Activated CD4-positive, alpha-beta T cell treated with anti-CD3 and anti-CD28 coated beads, Interleukin-10, Interleukin-2, amounts not matched to agents 100 ng/mL and 50 ng/mL, durations not matched to agents 16 hours and 8 hours (primary cell): ENCODE measurements at places on chromosomes 12 and 14.

GRCh38 chr14:36229262-36229661, 52.7 kb upstream of the PTCSC3 start:
- DNase-seq: no peak

GRCh38 chr12:3622021-3622821, 130.7 kb downstream of the CRACR2A start:
- DNase-seq: peak; percentile 73

DNA sequence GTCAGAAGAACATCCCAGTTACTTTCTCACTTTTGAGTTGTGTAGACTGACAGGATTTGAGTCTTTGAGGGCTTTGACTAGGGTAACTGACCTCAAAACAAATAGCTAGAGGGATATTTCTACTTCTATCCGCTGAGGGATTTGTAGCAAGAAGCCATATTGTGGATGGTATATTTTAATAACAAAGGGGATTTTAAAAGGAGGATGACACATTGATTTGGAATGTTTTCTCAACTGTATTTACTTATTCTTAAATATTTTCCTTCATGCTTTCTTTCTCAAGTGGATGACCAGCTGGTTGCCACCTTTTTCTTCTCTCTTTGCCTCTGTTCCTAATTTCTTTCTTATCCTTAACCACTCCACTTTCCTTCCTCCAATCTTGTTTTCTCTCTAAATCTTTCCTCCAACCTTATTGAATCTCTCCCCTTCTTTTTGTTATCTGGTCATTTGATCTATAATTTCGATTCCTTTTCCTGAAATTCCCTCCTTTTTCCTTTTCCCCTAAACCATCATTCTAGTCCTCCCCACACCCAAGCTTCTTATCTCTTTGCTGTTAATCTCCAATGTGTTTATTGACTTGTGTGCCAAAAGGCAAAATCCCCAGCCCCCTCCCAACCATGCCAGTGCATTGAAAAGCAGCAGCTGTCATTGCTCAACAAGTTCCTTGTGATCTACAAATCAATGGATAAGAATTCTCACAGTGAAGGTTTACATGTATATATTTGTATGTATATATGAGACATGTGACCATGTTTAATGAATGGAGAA, 411.6 kb downstream of the RAD51B start:
- no peak for DNase-seq

- peak; percentile 8 for DNase-seq
These were observed 1330.7 kb upstream of the TMEM132C start for GRCh38 chr12:126936181-126936851.

GRCh38 chr12:113961921-113962710, 4.0 kb downstream of the RBM19 start:
- DNase-seq: peak; percentile 90

GRCh38 chr14:31154956-31155355, 52.6 kb downstream of the HECTD1 start:
- DNase-seq: no peak

DNA sequence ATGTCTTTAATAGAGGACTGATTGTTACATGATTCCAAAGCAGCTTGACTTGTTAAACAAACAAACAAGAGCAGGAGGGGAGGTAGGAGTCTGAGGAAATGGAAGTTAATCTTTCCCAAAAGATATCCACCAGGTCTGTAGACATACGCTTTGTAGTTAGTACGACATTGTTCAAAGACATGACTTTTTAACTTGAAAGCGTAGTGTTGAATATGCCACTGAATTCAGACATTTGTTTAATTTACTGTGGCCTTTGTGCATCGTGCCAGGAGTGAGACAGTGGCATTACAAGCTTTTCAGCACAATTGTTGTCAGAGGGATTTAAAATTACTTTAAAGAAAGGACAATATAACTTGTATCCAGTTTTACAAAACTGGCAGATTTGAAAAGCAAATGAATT, 53.0 kb downstream of the SAV1 start:
- DNase-seq: no peak

DNA sequence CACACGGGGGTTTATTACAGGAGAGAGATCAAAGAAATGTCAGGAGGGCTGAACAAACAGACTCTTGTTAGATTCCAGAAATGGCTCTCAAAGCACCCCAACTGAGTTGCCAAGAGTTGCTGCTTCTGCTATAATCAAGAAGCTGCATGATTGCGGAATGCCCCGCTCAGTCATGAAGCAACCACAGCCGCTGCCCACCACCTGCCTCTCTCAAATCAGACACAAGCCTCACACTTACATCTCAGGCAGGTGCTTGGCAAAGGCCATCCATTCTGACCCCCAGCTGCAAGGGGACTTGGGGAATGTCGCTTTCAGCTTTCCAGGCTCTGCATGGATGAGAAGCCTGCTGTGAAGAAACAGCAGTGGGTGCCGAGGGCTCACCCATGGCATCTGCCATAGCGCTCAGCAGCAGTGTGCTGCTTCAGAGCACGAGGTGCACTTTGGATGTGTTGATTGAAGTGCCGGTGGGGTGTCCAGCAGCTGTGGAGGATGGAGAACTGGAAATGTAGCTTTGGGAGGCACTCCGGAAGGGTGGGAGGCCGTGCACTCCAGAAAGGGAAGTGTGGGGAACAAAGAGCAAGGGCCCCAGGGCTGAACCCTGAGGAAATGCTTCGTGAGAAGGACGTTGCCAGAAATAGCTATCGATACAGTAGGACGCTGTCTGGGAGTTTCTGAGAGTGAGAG, 37.7 kb downstream of the LRRC74A start:
- no peak for DNase-seq

GRCh38 chr14:92585981-92586937, 72.7 kb downstream of the RIN3 start:
- peak; percentile 80 for DNase-seq

DNA sequence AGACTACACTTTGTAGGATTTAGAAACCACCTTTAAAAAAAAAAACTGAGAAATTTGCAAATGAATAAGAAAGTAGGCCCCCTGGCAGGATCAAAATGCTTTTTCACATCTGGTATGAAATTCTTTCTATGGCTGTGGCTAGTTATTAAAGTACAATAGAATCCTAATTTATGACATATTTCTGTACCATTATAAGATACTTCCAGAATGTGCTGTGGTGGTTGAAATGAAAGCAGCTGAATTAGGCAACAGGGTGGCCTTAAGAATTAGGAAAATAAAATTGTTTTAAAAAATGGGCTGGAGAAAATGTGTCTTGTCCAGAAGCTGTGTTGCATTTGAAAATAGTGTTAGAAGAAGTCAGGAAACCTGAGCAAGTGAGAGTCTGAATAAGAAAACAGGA, 85.9 kb upstream of the PDE3A start:
- no peak for DNase-seq

- no peak for DNase-seq
These were observed 333.4 kb upstream of the CCDC196 start for GRCh38 chr14:66152747-66153146.

- DNase-seq: no peak
These were observed 557.3 kb upstream of the MIS18BP1 start for GRCh38 chr14:45810152-45810872.

DNA sequence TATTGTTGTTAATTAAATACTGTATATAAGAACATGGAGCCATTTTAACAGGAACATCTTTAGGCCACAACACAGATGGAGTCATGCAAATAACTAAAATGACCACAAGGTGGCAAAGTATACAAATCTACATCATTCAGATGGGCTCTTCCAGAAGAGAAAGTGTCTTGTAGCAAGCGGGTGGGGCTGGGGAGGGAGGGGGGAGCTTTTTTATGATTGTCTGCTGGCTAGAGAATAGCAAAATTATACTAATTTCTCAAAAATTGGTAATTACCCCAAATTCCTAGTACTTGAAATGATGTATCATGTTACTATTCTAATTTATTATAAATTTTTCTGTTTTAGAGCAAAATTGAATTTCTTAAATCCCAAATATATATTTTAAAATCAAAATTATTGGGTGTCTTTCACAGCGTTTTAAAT, 378.7 kb downstream of the PRKD1 start:
- DNase-seq: peak; percentile 30
